ENCODE measurements at places on chromosomes 3 and 15.

- DNase-seq = no peak
Measured at GRCh38 chr15:100020189-100020588, 287.0 kb upstream of the LYSMD4 start.

GRCh38 chr3:64987726-64988125 lies 299.9 kb upstream of the ADAMTS9 start:
- no peak for DNase-seq

DNA sequence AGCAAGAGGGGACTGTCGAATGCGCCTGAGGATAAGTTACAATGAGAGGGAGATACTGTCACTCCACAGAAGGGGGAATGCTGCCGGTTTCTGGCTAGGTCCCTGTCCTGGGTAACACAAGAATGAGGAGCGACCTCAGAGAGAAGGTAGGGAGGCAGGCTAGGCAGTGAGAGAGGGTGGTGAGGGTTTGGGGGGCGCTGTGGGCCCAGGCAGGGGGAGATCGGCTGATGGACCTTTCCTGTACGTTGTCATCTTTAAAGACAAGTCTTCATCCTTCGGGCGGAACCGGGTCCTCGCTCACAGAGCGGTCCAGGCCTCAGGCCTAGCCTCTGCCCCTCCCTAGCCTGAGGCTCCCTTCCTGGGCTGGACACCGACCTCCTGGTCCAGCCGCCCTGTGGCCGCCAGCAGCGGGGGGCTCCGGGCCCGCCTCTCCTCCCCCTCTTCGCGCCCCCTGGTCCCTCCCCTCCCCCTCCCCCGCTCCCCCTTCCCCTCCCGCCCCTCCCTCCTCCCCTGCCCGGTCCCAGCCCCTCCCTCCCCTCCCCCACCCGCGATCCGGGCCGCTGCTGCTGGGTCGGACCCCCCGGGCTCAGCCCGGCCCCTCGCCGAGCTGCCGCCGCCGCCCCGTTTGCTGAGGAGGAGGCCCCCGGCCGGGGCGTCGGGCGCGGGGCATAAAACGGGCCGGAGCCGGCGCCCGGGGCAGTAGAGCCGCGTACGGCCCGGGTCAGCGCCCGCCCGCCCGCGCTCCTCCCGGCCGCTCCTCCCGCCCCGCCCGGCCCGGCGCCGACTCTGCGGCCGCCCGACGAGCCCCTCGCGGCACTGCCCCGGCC lies at the start of gene CHRD:
TSS of gene CHRD (plus strand) at position 697 of the 827 bp plus-strand sequence. CDS start 265 bp downstream, outside the sequence.
- DNase-seq = no peak

- DNase-seq = no peak
Measured at GRCh38 chr3:141288336-141288990, 56.8 kb downstream of the PXYLP1 start.
